ENCODE measurements at places on chromosomes 2 and 18.

- no peak for DNase-seq
- peaks cover 47% of the 10 kb centered on the region for H3K27me3 ChIP-seq
- H3K4me1 ChIP-seq: no peaks in the 10 kb centered on the region
- no peak overlapping the region for H3K27ac ChIP-seq
- no peaks in the 10 kb centered on the region for H3K36me3 ChIP-seq
Observed at GRCh38 chr18:572091-572830, 7.9 kb upstream of the CETN1 start.

- H3K27me3 ChIP-seq: no peaks in the 10 kb centered on the region
- no peak overlapping the region for H3K4me3 ChIP-seq
- H3K36me3 ChIP-seq: no peaks in the 10 kb centered on the region
- H3K27ac ChIP-seq: no peak overlapping the region
- H3K4me1 ChIP-seq: peaks cover 2% of the 10 kb centered on the region
Observed at GRCh38 chr2:199739413-199740110, 111.4 kb downstream of the FTCDNL1 start.

- H3K27ac ChIP-seq: no peak overlapping the region
- no peak for DNase-seq
- H3K4me1 ChIP-seq: no peaks in the 10 kb centered on the region
- peaks cover 56% of the 10 kb centered on the region for H3K27me3 ChIP-seq
- no peak overlapping the region for H3K4me3 ChIP-seq
Observed at GRCh38 chr2:232506709-232507108, 13.5 kb upstream of the PRSS56 start.

- no peaks in the 10 kb centered on the region for H3K27me3 ChIP-seq
- no peak overlapping the region for H3K27ac ChIP-seq
- DNase-seq: no peak
- no peaks in the 10 kb centered on the region for H3K36me3 ChIP-seq
- H3K4me1 ChIP-seq: no peaks in the 10 kb centered on the region
Observed at GRCh38 chr18:31077878-31078277, 24.3 kb downstream of the DSC2 start.

GRCh38 chr18:37721544-37722522 lies 156.2 kb upstream of the CELF4 start:
- H3K36me3 ChIP-seq: no peaks in the 10 kb centered on the region
- H3K27me3 ChIP-seq: no peaks in the 10 kb centered on the region
- H3K4me1 ChIP-seq: no peaks in the 10 kb centered on the region
- H3K27ac ChIP-seq: no peak overlapping the region
- DNase-seq: no peak

GRCh38 chr18:40860189-40860588 lies 1094.8 kb upstream of the PIK3C3 start:
- H3K27me3 ChIP-seq: no peaks in the 10 kb centered on the region
- no peak for DNase-seq
- no peaks in the 10 kb centered on the region for H3K36me3 ChIP-seq
- H3K27ac ChIP-seq: no peak overlapping the region
- no peaks in the 10 kb centered on the region for H3K4me1 ChIP-seq

GRCh38 chr2:133378928-133379549 lies 189.2 kb downstream of the NCKAP5 start:
- peaks cover 13% of the 10 kb centered on the region for H3K4me1 ChIP-seq
- no peak overlapping the region for H3K27ac ChIP-seq
- DNase-seq: peak; percentile 20
- H3K4me3 ChIP-seq: no peak overlapping the region

DNA sequence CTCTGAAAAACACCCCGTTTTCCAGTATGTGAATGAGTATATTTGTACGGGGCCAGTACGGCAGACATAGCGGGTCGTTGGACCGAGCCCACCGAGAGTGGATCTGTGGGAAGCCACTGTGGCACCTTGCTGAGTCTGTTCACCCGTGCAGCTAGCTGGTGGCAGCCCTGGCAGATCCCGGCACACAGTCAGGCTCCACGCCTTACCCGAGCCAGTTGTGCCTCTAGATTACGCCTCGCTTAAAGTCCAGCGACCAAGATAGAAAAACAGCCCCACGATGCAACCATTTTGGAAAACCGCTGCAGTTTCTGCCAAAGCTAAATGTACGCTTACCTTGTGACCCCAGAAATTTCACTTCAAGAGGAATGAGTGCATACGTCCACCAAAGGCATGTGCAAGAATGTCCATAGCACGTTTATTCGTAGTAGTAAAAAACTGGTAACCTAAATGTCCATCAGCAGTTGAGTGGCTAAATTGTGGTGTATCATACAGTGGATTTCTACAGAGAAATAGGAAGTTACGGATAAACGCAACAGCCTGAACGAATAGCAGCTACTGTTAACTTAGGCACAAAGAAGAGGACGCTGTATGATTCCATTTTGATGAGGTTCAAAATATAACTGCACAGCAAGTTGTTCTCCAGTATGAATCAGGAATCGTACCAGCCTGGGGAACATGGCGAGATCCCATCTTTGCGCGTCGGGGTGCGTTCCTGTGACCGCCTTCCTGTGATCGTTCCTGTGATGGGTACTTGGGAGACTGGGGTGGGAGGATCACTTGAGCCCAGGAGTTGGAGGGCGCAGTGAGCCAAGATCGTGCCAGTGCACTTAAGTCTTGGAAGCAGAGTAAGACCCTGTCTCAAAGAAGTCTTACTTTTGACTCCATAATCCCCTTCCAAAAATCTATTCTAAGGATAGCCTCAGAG lies 688 bp upstream of the WDR33 start:
- no peak for DNase-seq
- H3K4me3 ChIP-seq: peak overlapping the region; percentile 93
- no peaks in the 10 kb centered on the region for H3K4me1 ChIP-seq
- H3K36me3 ChIP-seq: no peaks in the 10 kb centered on the region
- peak overlapping the region; percentile 38 for H3K27ac ChIP-seq

Measured in IMR-90 (cell line).